ENCODE measurements at places on chromosomes 2 and 18.

- DNase-seq: no peak
These were observed 100.0 kb upstream of the CXCR4 start for GRCh38 chr2:136217996-136218395.

DNA sequence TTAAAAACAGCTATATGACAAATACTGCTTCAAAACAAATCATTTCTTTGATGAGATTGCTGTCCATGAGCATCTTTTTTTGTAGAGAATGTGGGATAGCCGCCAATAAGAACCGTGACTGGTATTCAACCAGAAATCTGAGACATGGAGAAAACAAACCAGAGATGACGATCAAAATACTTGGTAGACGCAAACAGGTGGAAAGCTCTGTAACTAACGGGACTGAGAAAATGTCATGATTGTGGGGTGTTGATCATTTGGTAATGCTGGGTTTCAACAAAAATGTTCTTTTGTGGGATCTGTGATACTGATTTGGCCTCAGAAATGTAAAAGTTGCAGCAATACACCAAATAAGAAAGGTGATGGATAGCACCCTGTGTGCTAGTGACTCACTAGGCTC is 364.8 kb downstream of the NYAP2 start:
- DNase-seq: no peak

DNA sequence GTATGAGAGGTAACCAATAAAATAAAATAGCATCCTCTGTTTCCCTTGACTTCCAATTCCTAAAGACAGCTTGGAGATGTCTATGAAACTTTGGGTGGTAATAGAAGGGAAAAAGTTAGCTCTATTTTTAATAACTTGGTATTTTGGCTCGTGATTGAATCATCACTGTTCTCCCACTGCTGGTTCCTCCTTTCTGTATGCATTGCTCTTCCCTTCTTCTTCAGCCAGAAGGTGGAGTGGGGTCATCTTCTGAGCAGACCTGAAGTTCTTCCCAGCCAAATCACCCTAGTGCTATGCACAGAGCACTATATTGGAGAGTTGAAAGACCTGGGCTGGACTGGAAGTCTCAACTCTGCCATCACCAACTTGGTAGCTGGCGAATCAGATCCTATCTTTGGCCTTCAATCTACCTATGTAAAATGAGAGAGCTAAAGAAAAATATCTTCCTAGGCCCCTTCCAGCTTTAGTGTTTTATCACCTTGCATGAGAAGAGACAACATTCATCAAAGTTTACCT is 54.1 kb downstream of the CPO start:
- DNase-seq: no peak

- DNase-seq: no peak
These were observed 1552.3 kb upstream of the SLC39A10 start for GRCh38 chr2:194104687-194105086.

- no peak for DNase-seq
These were observed 83.2 kb downstream of the BCL2 start for GRCh38 chr18:63236406-63236805.

- no peak for DNase-seq
These were observed 14.9 kb downstream of the NLRC4 start for GRCh38 chr2:32249731-32250236.

DNA sequence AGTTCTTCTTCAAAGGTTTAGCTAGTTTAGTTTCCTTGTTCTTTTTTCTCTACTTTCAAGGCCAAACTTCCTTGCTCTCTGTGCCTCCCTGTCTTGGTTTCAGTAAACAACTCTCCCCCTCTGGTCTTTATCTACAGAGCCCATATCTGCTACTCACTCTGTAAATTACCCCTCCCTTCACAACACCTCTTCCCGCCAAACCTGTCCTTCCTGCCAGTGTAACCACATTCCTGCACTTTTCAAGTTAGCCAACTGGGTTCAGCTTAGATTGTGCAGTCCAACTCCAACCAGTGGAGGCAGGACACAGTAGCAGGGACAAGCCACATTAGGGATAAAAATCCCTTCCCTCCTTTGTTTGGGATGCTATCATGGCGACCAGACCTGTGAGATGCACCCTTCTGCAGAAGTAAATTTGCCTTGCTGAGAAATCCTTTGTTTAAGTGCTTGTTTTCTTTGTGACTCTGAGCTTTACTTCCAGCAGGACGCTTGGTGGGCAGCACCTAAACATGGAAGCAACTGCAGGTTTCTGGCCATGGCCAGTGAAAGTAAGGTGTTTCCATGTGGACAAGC is 706.0 kb downstream of the KCNJ3 start:
- DNase-seq: no peak

DNA sequence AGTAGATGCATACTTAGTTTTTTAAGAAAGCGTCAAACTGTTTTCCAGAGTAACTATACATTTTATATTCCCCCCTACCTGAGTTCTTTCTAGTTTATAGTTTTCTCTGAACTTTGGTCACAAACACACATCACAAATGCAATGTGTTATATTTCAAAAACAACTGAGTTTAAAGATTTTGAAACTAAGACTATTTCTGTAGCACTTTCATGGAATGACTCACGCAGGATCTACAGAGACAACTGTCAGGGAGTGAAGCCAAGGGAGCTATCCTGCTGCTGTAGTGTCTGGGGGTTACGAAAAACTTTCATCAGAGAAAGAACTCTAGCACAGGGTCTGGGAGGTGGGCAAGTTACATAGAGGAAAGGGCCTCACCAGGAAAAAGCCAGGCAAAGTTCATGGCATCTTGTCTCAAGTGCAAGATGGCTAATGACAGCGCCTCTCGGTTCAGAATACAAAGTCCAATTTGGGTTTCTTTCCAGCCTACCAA is 66.8 kb downstream of the UXS1 start:
- no peak for DNase-seq

DNA sequence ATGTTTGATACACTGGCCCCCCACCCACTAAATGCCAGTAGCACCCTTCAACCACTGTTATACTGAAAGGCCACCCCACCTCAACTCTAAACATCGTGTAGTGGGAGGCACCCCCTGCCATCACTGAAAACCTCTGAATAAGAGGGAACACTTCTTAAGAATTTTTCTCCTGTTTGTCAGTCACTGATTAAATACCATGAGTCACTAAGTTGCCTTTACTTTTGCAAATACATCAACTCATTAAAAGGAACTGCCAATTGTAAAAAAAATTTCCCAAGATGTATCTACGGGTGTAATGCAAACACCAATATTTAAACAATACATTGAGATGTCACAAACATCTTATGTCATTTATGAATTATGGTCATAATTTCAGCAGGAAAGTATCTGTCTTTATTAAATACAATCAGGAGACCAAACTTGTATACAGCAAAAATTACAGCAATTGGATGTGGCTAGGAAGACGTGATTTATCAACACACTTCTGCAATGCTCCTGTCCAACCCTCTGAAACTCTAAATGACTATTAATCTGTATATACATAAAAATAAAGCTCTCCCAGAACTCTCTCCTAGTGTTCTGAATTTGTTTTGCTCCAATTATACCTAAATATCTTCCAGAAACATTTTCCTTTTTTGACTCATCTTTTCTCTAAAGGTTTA is 144.1 kb upstream of the STK17B start:
- no peak for DNase-seq

DNA sequence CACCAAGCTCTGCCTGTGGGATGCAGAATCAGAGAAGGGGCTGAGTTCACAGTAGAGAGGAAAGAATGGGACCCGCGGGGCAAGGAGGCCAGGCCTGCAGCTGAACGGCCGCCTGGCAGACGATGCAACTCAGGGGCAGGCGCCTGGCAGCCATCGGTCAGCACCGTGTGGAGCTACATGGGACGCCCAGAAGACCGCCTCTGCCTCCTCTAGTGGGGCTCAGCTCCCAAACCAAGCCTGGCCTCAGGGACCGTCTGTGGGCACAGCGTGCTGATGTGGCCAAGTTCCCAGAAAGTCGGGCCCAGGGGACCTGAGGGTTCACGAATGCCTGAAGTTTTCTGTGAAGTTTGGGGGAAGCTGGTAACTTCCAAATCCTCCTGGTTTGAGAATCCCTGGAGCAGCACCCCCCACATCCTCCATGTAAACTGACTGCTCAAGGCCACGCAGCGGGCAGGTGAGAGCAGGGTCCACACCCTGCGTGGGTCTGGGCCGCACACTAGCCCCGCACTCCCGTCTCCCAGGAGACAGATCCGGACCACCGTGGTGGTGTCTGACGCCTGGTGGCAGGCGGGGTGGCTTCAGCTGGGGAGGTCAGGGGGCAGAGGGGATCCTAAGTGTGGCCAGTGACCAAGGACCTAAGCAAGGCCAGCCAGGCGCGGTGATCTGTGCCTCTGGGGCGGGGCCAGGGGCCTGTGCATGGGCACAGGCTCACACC is 14.6 kb downstream of the SNORC start:
- no peak for DNase-seq

DNA sequence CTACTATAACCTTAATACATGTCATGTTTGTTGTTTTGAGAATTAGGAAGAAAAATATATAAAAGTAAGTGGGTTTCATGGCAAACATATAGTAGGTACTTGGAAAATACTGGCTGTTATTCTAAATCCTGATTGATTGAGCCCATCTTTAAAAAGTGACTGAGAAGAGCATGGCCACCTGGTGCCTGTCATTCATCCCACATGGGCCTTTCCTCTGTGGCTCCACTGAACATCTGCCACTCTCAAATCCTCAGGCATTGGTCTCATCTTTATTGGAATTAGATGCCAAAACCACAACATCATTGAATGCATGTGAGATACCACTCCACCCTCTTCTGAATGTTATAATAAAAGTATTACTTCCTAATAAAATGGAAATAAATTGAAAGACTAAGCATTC is 101.6 kb upstream of the TTN start:
- DNase-seq: no peak

- no peak for DNase-seq
These were observed 248.6 kb upstream of the SALL3 start for GRCh38 chr18:78731016-78731397.

GRCh38 chr2:39948016-39948719 is 169.1 kb upstream of the THUMPD2 start:
- no peak for DNase-seq

DNA sequence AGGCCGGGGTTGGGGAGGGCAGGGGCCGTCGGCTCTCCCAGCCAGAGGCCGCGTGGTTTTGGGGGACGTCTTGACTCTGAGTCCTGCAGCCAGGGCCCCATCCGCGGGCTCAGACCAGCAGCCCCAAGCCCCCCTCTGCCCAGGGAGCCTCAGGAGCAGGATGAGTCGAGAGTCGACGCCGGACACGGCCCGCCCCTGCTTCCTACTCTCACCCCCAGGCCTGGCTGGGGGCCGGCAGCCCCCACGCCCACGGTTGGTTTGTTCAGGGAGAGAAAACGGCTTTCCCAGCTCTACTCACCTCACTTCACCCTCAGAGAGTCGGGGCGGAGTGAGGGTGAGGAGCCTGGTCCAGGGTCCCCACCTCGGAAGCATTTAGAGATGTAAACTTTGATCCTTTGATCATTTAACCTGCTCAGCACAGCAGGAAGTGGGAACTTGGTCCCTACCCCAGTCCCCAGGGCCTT is 6.9 kb downstream of the SNORC start:
- no peak for DNase-seq

DNA sequence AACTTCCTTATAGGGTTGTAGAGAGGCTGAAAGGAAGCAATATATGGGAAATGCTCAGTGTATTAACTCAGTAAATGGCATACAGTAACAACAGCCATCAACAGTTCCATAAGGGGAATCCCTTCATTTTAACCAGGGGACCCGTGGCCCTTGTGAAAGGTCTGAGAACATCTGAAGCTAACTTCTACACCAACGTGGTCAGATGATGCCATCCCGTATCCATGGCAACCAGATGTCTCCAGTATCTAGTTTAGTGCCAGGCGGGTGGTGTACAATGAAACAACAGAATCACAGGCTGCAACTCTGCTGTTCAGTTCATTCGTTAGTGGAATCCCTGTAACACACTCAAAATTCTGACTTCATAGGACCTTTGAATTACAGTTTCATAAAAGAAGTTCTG is 162.3 kb downstream of the TGIF1 start:
- no peak for DNase-seq

DNA sequence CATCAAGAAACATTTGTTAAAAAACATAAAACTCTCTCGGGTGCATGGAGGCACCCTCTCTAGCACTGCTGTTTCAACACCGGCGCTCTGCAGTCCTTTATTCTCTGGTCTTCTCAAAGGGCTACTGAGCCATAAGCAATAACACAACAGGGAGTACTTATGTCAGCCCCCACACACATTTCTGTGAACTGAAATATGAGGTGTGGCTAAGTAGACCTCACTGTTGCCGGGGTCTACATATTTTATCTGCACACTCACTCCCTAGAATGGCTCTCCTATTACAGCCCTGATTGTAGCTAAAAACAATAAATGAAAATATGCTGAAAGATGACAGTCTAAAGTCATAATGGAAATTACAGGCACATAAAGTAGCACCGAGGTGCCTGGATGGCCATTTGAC is 235.1 kb downstream of the GRB14 start:
- DNase-seq: no peak

DNA sequence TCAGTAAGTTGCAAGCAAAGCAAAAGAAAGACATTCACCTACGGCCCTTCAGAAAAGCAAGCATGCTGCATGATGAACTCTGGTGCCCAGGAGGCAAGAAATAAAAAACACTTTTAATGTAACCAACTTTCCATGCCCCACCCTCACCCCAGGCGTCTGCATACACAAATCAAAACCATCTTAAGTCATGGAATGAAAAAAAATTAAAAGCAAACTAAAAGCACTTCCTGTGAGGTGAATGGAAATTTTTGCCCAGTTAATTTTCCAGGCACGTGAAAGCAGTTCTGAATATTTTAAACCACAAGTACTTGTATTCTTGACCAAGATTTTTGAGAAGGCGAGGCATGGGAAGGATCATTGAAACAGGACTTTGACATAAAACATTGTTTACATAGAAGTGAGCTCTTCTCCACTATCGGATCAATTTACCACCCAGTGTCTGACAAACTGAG is 2.5 kb upstream of the ICOS start:
- no peak for DNase-seq

DNA sequence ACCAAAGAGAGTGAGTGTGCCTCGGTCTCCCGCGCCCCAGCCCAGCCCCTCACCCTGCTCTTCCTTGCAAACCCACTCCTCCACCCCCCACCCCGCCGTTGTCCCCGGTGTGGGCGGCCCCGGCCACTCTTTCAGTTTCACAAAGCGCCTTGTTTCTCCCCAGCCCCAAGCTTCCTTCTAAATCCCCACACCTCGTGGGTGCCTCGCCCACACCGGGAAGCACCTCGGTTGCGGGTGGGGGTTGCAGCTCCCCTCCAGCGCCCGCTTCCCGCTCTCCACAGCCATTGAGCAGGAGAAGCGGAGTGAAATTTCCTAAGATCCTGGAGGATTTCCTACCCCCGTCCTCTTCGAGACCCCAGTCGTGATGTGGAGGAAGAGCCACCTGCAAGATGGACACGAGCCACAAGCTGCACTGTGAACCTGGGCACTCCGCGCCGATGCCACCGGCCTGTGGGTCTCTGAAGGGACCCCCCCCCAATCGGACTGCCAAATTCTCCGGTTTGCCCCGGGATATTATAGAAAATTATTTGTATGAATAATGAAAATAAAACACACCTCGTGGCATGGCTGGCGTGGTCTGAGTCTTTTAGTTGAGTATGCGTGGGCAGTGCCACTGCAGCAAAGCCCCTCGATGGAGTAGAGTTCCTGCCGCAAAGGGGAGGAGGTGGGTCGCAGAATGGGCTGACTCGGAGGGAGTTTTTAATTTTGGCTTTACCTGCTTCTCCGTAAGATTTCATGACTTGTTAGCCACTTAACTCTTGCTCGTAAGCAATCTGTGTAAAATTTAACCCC is 848 bp downstream of the TMSB10 start:
- no peak for DNase-seq

Measured in T follicular helper cell (primary cell).